ENCODE measurements at places on chromosomes 6 and 20.

- DNase-seq: no peak
These were observed 31.9 kb upstream of the PRELID3B start for GRCh38 chr20:59074456-59074855.

- peak; percentile 29 for DNase-seq
These were observed 1.1 kb downstream of the CITED2 start for GRCh38 chr6:139373154-139373927.

DNA sequence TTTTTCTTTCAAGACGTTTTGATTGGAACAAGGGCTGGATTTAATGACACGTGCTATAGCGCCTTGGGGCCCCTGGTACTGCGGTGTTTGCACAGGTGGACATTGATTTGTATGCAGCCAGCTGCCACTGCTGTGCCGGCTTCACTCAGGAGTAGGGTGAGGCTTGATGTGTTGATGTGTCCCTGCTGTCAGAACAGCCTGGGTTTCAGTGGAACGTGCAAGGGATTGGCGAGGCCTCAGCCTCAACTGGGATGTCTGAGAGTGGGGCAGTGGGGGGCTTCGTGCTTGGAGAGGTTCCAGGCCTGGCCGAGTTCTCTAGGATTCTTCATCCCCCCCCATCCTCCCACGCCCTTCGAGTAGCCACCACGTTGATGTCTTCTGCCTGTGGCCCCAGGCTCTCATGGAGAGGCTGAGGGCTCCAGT lies 23.0 kb downstream of the PYGB start:
- DNase-seq: no peak

DNA sequence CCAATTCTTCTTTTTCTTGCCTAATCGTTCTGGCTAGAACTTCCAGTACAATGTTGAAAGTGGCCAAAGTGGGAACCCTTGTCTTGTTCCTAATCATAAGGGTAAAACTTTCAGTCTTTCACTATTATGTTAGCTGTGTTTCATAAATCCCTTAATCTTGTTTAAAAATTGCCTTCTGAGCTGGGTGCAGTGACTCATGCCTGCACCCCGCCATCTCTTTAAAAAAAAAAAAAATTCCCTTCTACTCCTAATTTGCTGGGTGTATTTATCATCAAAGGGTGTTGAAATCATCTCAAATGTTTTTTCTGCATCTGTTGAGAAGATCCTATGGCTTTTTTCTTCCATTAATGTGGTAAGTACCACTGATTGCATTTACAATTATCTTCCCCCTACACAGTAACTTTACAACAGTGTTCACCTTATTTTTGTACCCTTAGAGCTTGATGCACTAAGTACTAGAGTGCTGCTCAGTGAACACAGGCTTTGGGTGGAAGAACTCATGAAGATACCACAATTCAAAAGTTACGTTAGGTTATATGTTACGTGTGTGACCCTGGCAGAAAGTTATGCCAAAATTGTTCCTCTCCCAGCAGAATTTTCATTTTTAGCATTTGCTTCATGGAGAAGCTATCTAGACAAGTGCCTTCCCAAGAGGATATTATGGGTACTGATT lies 9.7 kb downstream of the SNRPB start:
- no peak for DNase-seq

- DNase-seq: no peak
These were observed 98.7 kb downstream of the COL21A1 start for GRCh38 chr6:56148488-56149186.

- DNase-seq: no peak
These were observed 7.9 kb upstream of the CDK19 start for GRCh38 chr6:110823146-110823545.

GRCh38 chr20:3753098-3753497 lies 14.5 kb downstream of the ADISSP start:
- DNase-seq: peak; percentile 43

- no peak for DNase-seq
These were observed 480.2 kb upstream of the SPTLC3 start for GRCh38 chr20:12528591-12529041.

GRCh38 chr6:69584536-69584912 lies 212.3 kb downstream of the LMBRD1 start:
- no peak for DNase-seq

DNA sequence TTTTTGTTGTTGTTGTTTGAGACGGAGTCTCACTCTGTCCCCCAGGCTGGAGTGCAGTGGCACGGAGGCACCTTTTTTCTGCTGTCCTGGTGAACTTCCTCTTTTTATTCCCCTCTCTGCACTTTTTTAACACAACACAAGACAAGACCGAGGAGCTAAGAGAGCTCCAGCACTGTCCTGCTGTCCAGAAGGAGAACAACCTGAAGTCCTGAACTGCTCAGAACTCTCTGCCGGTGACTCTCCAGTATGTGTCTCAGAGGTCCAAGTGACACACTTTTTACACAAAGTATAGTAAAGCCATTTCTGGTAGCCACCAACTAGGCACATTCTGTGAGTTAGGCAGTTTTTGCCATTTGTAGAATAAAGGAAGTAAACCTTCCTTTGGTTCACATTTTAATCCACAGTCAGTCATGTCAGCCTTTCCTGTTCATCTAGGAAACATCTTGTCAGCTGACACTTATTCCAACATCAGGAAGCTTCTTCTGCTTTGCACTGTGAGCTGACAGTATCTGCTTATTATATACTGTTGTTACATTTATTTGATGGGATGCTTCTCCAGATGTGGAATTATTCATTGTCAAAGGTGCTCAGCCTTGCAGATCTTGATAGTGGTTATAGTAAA lies 28.1 kb upstream of the TXNDC5 start:
- DNase-seq: no peak

- DNase-seq: no peak
These were observed 33.8 kb downstream of the FKBP5 start for GRCh38 chr6:35654883-35655282.

- DNase-seq: no peak
These were observed 51.3 kb downstream of the CD109 start for GRCh38 chr6:73747289-73747688.

GRCh38 chr6:48817333-48818051 lies 645.6 kb downstream of the MMUT start:
- no peak for DNase-seq

- DNase-seq: no peak
These were observed 171.5 kb upstream of the RIPOR2 start for GRCh38 chr6:25107218-25107617.

DNA sequence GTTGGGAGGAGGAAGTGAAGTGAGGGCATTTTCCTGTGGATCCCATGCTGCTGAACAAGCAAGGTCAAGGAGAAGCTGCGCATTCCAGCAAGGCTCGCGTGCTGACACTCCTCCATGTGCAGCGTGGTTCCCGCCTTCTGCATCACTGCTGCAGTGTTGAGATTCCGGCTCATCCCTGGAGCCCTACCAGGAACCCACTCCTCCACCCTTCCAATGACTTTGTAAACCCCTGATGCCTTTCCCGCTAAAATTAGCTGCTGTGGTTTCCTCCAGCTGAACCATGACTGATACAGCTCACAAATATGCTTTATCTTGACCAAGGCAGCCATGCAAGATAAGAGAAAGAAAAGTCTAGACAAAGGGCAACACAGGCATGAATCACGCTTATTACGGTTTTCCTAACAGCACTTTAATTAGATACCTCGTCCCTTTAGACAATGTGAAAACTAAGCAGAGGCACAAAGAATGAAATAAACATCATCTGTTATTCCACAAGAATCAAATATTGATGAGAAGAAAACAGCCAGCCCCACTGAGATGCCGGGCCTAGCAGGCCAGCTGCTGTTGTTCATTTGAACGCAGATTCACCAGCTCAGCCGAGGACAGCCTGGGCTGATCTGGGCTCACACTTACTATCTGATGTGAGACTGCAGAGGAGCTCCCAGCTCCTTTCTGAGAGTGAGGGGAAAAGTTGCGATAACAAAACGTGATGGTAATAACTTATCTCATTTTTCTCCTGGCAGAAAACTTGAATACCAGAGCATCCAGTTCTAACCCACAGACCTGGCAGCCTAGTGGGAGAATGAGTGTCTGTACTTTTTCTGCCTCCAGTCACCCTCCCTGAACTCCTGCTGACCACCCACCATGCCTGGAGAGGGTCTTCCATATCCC lies 14.2 kb upstream of the BNIP5 start:
- no peak for DNase-seq

DNA sequence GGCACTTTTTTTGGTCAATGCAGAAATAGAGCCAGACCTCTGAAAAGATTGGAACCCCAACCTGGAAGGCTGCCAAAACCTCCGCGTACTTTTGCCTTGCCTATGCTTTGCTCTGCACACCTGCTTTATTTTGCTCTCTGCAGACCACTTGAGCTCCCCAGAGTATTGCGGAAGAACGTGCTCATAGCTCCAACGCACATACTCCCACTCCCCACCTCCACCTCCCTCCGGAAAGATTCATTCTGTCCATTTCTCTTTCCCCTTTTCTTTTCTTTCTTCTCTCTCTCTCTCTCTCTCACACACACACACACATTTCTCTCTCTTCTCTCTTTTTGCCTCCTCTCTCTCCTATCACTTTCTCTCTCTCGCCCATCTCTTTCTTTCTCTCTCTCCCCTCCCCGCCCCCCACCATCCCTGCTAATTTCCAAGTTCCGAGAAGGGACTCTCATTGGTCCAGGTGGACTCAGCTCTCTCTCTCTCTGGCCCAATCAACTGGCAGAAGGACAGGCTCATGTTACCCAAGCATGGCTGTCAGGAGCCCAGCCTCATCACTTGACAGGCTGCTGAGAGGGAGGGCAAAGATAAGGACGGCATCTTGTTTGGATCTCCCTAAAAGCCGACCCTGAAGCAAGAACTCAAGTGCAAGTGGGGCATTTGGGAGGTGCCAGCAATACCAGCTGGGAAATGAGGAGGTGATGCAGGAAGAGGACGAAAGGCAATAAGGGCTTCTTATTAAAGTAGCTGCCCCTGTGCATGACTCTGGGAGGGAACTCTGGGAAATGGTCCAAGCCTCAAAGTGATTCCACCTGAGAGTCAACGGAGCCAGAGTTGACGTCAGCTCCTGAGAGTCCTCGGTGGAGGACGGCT lies 246.1 kb downstream of the LY86 start:
- DNase-seq: no peak

GRCh38 chr6:3139090-3139903 lies 18.0 kb downstream of the TUBB2A start:
- DNase-seq: no peak

DNA sequence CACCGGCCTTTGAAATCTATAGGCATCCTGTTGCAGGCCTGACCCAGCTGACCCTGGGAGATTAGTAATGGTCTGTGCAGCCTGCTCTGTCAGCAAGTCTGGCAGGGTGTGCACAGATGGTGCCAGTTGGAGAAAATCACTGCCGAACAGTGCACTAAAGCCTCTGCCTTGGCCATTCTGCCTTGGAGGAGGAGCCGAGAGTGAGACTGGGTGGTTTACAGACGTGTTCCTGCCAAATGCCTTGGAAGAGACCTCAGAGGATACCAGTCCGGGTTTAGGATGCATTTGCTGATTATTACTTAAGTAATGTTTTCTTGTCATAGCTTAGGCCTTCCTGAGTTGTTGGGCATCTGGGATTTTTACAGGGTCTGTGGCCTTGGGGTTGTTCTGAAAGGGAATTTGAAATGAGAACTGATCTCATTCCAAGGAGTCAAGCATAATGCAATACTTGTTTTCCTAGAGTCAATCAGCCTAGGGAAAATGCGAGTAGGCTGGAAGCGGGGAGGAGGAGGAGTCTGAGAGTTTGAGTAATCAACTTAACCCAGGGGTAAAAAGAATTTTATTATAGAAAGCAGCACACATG lies 292.1 kb downstream of the SOX4 start:
- DNase-seq: no peak

DNA sequence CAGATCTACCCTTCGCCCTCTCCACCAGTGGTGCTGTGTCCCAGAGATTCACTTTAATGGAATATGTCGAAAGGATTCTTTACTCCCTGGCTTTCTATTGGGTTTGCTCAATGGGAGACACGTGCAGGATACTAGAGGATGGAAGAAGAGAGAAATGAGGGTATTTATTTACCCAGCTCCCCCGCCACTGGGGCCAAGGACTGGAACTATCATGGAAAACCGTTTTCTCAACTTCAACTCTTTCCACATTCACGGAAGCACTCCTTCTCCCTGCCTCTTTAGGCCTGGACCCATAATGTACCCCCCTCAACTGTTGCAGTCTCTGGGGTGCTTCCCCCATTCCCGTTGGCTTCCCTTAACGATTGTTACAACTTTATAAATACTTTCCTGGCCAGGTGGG lies 26.6 kb upstream of the RALY start:
- no peak for DNase-seq

DNA sequence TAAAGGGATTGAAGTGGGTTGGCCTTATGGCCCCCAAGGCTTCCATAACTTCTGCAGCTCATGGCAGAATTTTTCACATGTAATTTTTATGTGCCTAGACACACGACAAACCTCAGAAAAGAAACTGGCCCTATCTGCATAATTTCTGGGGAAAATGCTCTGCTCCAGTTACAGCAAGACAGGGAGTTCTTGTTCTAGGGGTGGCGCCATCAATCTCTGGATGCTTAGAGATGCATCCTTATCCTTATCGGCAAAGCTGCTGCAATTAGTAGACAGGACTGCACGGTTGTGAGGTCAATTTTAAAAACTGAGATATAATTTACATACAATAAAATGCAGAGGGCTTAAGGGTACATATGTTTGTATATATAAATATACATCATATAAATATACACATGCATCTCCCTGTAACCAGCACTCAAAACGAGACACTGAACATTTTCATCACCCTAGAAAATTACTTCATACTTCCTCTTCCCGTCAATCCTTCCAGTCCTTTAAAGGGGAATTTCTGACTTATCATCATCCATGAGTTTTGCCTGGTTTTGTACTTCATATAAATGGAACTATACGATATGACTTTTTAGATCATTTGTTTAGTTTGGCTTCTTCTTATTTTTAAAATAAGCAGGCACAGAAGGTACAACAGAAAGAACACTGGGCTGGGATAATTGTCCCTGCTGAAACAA lies 10.2 kb downstream of the ELMO2 start:
- DNase-seq: no peak

- DNase-seq: no peak
These were observed 36.9 kb downstream of the CBFA2T2 start for GRCh38 chr20:33526769-33527168.

GRCh38 chr6:107064579-107065065 lies 36.6 kb downstream of the MTRES1 start:
- DNase-seq: no peak

GRCh38 chr6:119844387-119844786 lies 494.8 kb upstream of the MAN1A1 start:
- DNase-seq: no peak

DNA sequence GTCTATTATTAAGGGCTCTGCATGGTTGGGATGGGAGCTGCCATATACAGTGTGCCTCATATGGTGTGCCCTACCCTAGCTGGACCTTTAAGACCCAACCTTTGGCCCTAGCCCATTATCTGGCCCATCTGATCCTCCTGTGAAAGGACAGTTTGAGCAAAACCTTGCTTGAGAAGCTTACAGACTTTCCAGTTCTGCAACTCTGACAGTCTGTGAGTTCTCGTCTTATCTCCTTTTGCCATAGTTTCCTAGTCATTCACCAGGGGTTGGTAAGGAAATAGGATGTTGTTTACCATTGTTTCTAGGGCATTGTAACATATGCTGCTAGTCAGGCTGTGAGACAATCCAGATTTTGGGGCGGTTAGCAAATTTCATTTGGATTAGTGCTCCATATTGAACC lies 17.2 kb downstream of the CTNNBL1 start:
- DNase-seq: no peak

GRCh38 chr6:624979-625378 lies 31.9 kb downstream of the HUS1B start:
- no peak for DNase-seq
